ENCODE measurements at places on chromosomes 12 and 14.

DNA sequence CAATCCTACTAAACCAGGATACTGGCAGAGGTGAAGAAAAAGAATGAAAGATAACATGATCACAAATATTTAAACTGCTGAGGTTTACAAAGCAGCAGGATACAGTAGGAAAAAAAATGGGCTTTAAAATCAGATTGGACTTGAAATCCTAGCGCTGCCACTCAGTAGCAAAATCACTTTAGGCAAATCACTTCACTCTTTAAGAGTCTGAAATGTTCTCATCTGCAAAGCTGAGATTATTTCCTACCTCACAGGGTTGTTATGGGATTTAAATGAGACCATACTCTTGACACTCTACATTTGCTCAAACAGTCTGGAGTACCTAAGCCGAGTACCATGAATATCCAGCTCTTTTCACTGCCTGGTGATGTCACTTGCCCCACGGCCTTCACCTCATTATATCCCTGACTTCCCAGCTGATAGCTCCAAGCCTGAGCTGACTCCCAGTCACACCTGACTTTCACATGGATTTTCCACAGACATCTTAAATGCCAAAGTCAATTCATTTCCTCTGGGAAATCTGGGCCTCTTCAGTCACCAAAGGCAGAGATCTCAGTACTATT, 60.2 kb downstream of the UBR7 start:
- DNase-seq: no peak

DNA sequence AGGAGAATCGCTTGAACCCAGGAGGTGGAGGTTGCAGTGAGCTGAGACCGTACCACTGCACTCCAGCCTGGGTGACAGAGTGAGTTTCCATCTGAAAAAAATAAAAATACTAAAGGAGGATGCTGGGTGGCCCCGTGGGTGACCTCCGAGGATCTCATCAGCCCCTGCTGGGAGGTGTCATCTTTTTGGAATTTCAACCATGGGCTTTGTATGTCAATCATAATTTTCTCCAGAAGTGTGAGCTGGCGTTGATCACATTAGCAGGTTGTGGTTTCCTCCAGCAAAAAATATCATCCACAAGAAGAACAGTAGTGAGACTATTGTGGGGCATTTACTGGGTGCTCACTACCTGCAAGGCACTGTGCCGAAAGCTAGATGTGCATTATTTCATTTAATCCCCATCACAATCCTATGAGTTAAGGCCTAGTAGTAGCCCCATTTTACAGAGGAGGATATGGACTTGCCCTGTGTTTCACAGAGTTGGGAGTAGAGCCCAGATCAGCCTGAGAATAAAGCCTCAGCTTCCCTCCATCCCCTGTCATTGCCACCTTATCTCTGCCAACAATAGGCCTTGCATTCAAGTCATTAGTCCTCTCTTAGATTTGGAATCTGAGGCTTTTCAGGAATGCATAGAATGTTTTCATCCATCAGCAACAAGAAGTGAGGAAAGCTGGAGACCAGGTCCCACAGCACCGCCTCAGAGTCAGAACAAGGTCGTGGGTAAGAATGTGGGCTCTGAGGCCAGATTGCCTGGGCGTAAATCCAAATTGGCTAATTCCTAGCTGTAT, 39.8 kb downstream of the SVOP start:
- DNase-seq: no peak

DNA sequence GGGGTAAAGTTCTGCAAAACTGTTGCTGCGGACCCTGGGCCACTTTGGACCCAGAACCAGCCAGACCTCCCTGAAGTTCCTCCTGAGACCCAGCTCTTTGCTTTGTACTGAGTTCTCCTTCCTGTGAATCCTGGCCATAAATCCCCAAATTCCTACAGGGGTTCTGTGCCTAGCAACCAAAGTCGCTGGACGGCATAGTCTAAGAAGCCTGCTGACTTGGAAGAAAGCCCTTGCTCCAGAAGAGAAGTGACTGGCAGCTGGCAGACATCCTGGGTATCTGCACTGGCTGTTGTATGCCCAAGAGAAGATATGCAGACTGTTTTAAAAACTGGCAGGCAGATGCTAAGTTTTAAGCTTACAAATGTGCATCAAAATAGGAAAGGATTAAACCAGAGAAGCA, 99.9 kb upstream of the SLC24A4 start:
- DNase-seq: no peak

DNA sequence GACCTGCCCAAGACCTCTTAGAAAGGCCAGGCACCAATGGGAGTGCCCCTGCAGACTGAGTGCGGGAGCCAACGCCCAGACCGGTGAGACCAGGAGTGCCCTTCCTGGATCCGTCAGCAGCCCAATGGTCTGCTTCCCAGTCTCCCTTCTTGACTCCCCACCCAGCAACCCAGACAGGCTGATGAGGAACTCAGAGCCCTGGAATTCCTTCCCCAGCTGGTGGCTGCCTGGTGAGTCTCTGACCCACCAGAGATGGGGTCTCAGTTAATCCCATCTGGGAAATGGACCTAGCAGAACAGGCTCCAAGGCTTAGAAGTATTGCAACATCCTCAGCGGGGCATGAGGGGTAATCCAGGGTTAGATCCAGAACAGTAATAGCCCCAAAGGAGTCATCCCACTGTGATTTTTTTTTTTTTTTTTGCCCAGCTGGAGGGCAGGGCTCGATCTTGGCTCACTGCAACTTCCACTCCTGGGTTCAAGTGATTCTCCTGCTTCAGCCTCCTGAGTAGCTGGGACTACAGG, 1.5 kb upstream of the RASAL1 start:
- DNase-seq: no peak

- DNase-seq: no peak
Observed at GRCh38 chr12:83676781-83677295, 990.1 kb downstream of the TMTC2 start.

DNA sequence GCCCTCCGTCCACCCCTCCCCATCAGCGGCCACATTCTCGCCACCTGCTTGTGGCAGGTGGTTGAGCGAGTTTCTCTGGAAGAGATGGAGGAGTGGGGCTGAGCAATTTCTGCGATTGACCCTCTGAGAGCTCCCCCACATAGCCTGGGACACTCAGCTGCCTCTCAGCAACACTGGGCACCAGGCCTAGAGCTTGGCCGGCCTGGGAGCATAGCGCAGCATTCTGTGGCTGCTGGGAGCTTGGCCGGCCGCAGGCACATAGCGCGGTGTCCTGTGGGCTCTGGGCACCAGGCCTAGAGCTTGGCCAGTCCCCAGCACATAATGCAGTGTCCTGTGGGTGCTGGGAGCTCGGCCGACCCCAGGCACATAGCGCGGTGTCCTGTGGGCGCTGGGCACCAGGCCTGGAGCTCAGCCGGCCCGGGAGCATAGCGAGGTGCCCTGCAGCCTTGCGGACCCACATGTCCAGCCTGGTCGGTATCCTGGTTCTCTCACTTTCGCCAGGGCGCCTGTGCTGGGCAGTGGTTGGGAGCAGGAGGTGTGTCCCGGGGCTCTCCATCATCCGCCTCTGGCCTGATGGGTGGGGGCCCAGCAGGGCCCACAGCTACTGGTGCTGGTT, 43.8 kb downstream of the LRCOL1 start:
- no peak for DNase-seq
